ENCODE measurements at places on chromosomes 2 and 18.

DNA sequence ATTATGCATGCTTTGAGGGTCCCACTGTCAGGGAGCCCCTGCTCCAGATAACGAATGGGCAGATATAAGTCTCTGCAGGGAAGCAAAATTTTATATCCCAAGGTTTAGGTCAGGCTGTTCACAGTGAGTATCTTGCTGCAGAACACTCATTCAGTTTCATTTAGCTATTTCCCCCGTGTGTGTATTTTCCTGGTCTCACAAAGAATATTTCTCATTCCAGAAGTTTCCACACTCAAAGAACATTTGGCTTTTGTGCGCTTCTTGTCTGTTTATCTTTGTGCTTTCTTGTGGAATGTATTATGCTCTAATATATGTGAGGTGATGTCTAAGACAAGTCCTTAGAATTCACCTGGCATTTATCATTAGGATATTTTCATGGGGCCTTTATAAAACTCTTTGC lies 140.4 kb upstream of the MMADHC start:
- no peak for DNase-seq

GRCh38 chr18:59685501-59685900 lies 11.7 kb downstream of the CCBE1 start:
- no peak for DNase-seq

DNA sequence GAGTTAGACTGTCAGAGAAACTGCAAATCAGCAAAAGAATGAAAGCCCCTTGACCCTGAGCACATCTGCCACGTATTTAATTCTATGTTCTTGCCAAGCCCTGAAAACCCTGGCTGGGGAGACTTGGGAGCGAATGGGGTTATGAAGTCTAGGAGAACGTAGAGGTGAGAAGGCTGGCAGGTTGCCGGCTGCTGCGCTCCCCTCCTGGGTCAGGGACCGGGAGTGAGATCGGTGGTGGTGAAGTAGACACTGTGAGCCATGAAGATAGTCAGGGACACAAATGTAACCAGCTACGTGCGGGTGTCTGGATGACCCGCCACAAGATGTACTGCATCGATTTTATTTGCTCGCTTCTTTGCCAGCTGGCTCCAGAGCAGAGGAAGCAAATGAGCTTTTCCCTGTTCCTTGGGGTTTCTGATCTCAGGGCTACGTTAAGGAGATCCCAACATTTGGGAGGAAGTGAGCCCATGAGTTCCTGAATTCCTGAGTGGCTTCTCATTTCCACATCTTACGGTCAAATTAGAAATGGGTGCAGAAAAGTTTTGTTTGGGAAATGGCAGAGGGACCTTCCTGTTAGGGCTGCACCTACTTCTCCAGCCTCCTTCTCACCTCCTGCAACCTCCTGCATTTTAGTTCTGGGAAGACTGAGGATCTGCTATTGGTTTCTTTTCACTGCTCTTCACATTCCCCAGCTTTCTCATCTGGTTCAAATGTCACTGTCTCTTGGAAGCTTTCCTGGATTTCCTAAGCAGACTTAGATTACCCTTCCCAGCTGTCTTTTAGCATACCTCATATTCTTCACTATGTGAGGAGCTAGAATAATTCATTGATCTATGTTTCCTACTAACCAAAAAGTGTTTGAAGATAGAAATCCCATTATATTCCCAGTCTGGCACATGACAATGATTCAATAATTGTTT lies 360.6 kb downstream of the ZNF521 start:
- no peak for DNase-seq

DNA sequence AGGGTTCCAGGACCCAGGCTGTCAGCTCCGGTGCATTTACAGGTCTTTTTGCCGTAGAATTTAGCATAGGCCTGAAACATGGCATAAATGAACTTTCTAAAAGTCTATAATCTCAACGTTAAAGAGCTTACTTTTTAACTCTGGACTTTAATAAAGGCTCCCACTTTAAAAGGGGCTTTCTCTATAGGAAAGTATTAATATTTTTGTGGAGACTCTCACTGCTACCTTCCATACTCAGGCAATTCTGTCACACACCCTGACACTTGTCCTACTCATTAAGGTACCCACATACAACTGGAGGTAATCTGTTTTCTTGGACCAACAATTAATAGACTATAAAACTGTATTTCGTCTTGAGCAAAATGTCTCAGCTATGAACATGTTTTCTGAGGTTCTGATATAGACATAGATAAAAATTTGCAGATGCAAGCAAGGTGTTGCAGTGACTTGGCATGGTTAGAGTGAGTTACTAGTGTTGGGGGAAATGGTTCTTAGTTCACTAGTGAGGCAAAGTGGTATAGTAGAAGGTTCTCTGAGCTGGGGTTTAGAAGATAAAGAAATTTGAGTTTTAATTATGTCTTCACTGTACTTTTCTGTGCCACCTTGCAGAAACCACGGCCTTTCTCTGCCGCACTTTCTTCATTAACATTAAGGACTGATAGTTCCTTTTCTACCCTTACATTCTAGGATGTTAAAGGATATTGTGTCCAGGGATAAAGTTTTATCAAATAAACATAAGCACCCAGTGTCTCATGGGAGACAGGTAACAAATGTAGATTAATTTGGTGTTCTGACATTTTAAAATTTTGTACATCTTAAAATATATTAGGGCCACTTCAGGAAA lies 10.8 kb upstream of the NR4A2 start:
- DNase-seq: no peak

GRCh38 chr2:99338029-99338585 lies 918 bp downstream of the EIF5B start:
- DNase-seq: no peak

GRCh38 chr2:41420219-41420618 lies 627.6 kb upstream of the PKDCC start:
- no peak for DNase-seq

GRCh38 chr2:98160554-98160953 lies 73.6 kb downstream of the VWA3B start:
- no peak for DNase-seq

GRCh38 chr2:74991977-74992376 lies 33.5 kb downstream of the POLE4 start:
- no peak for DNase-seq

DNA sequence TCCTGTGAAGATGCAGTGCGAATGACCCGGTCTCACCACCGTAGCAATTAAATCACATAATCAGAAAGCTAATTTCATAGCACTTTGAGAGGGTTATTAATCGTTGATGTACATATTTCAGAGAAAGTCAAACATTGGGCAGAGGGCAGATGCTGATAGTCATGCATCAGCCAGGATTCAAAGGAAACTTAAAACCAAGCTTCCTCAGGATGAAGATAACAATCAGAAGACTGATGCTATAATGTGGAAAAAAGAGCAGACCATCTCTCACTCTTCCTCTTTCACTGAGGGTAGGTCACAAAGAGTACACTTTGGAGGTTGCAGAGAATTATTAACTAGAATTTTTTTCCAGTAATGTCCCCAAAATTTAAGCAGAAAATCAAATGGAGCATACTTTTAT lies 1027.7 kb upstream of the ZEB2 start:
- DNase-seq: no peak

DNA sequence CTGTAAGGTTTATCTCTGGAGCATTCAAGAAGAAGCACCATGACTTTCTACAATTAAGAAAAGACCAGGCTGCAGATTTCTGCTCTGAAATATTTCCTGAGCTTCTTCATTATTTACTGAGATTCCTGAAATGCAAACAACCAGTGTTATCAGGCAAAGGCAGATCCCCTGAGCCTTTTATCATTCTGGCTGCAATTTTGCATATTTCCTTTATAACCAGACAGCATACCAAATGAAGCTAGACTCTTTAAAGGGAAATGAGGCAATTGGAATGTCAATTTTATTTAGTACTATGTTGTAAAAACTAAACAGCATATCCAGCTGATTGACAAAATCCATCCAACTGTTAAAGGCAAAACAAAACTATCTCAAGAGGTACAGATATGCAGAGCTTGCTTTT lies 372.5 kb downstream of the RIT2 start:
- no peak for DNase-seq

- DNase-seq: no peak
Measured at GRCh38 chr2:74872389-74872836, 38.5 kb downstream of the HK2 start.

- DNase-seq: no peak
Measured at GRCh38 chr2:195622966-195623365, 34.1 kb upstream of the SLC39A10 start.

DNA sequence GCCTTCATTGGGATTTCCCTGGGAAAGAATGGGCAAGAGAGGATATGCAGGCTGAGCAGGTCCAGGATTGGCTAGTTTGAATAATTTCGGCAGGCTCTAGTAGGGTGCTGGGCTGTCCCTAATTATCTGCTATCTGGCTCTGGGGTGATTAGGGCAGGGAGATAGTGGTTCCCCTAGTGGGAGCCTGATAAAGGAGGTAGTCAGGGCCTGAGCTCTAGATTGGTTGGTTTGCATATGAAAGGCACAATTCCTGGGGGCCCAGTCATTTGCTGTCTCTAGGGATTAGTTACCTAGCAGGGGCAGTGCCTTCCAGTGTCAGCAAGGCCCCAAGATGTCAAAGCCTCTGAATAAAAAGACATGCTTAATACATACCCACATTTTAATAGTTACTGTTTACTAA lies 690.1 kb upstream of the KLHL29 start:
- DNase-seq: no peak

DNA sequence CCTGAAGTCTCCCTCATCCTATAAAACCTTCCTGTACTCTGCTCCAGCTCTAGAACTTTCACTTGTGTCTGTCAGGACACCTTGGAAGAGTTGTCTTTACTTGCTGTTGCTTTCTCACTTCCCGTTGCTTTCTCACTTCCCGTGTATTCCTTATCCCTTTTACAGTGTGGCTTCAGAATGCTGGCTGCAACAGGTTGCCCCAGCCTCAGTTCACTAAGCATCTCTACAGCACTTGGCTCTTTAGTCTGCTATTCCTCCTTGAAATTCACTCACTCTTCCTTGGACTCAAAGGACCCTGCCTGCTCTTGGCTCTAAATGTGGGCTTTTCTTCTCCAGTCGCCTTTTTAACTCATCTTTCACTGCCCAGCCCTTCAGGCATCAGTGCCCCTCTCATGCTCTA lies 162.5 kb upstream of the ALPP start:
- DNase-seq: no peak

DNA sequence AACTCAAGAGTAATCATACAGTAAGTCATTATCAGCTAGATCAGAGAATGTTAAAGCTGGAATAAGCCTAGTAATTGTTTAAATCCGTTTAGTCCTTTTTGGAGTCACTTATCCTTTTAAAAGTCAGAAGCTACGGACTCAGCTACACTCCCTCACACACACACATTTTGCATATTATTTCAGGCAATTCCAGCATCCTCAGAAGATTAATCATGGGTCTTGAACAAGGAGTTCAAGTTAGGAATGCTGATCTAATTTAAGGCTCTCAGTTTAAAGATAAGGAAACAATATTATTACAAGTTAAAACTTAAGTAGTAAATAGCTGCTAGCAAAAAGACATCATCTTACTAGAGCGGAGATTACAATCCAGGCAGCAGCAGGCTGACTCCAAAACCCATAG lies 74.3 kb downstream of the GTF3C3 start:
- no peak for DNase-seq

GRCh38 chr2:187313831-187314230 lies 134.2 kb downstream of the CALCRL start:
- DNase-seq: no peak

GRCh38 chr2:38274286-38275276 lies 102.5 kb downstream of the ATL2 start:
- no peak for DNase-seq

DNA sequence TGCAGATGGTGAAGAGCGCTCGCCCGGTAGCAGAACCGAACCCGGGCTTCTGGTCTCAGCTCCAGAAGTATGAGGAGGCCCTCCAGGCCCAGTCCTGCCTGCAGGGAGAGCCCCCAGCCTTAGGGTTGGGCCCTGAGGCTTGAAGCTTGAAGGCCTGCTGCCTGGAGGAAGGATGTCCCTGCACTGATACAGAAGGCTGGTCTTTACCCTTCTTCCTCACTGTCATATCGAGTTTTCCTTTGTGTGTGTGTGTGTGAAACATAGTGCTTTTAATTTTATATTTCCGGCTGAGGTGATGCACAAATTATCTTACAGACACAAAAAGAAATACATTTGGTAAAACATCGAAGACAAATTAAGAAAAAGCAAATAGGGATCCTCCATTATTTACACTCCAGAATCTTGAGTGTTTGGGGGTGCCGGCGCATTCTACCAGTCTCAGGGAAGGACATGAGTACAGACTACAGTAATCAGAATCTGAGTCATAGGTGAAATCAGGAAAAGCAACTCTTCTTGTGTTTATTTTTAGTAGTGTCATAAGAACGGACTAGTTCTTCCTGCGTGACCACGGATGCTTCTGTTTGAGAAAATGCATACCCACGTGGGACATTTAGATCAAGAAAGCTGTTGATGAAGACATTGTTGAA lies 1.3 kb downstream of the DUSP28 start:
- DNase-seq: no peak

DNA sequence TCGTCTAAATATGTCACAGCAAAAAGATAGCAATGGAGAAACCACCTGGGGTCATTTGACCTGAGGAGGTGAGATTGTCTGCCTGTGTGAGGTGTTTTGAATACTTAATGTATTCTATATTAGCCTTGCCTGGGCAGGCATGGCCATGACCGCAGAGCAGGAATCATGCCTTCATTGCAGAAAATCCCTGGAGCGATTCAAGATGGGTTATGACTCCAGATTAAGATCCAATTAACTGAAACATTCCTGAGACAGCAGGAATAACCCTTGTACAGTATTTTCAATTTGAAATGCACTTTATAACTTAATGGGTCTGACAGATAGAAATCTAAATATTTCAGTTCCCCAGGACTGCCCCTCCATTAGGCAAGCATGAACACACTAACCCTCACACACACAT lies 227.3 kb upstream of the RAB6C start:
- DNase-seq: no peak

GRCh38 chr18:398935-399630 lies 101.4 kb downstream of the COLEC12 start:
- peak; percentile 2 for DNase-seq

DNA sequence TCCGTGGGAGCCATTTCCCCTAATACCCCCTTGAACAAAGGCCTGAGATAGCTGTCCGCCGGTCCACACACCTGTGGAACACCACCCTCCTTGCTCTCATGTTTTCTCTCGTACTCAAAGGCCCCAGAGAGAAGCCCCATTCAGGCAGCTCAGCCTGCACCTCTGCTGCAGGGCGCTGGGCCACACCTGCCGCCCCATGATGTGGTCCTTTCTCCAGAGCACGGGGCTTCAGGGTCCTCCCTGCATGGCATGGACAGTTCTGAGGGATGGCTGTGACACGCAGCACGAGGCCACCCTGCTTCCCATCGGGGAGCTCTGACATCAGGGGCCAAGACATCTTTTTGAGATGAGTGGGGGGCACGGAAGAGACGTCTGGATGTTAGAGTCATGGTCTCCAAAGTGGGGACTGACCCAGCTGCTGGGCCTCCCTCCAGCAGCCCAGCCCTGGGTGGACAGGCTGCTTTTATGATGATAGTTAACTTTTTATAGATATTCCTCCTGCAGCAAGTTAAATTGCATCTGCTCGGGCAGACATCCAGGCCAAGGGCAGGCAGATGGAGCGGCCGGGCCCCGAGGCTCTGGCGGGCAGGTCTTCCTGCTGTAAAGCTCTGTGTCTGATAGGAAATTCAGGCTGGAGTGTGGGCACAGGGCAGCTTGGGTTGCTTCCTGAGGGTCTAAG lies 56.7 kb downstream of the SDC1 start:
- DNase-seq: no peak

Measured in NCI-H1930 (cell line).